ENCODE measurements at places on chromosomes 6 and 20.

DNA sequence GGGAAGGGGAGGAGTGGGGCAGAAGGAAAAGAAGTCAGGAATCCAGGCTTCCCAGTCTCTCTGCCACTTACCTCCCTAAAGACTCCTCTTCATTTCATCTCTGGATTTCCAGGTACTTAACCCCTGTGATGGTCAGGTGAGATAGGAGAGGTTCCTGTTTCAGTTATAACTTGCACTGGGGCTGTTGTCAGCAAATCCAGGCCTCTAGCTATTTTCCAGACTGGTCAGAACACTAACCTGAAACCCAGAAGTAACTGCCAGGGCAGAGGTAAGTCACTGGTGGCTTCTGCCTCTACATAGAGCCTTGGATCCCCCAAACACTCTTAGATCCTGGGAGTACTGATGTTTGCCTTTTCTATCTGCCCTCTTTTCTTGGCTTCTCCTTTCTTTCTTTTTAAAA, 233.5 kb upstream of the TAB2 start:
- no peak for DNase-seq

GRCh38 chr6:5367510-5367909, 106.2 kb downstream of the FARS2 start:
- no peak for DNase-seq

DNA sequence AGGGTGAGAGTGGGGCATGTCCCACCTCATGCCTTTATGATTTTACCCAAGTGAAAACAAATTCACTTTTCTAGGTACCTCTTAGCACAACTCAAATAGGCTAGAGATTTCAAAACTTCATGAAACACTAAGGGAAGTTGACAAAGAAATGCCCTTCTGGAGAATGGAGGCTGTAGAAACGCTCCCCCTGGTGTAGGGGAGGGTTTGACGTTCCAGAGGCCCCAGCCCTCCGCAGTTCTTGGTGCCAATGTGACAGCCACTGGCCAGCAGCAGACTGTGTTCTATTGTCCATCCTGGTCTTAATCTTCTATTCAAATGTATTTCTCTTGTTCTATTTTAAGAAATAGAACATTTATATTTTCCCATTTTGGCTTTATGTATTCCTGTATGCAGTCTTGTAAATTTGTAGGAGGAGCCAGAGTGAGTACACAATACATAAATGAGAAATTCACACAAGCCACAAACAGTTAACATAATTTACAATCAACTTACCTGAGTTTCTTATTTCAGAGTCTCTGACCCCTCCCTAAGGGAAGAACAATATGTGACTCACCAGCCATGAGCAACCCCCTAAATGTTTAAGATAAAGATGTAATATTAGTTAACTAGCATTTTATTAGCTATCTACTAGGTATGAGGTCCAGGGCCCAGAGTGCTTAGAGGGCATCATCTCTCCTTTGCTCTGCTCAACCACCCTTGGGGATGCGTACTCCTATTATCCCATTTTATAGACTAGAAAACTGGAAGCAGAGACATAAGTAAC, 8.8 kb upstream of the MUC21 start:
- DNase-seq = no peak

DNA sequence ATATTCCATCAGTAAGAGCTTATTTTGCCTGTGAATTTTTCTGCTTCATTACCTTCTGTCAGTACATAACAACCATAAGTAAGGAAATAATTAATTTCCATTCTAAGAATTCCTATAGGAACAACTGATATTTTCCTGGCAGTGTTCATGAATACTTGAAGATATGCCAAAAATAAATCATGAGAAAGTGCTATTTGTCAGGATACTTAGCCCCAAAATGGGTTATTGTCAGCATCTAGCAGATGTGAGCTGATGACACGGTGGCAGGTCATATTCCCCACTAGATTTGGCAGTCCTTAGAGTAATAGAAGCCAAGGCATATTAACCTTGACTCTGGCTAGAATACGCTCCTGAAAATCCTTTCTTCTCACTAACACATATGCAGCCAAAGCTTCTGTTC, 43.2 kb upstream of the CRISP1 start:
- no peak for DNase-seq

DNA sequence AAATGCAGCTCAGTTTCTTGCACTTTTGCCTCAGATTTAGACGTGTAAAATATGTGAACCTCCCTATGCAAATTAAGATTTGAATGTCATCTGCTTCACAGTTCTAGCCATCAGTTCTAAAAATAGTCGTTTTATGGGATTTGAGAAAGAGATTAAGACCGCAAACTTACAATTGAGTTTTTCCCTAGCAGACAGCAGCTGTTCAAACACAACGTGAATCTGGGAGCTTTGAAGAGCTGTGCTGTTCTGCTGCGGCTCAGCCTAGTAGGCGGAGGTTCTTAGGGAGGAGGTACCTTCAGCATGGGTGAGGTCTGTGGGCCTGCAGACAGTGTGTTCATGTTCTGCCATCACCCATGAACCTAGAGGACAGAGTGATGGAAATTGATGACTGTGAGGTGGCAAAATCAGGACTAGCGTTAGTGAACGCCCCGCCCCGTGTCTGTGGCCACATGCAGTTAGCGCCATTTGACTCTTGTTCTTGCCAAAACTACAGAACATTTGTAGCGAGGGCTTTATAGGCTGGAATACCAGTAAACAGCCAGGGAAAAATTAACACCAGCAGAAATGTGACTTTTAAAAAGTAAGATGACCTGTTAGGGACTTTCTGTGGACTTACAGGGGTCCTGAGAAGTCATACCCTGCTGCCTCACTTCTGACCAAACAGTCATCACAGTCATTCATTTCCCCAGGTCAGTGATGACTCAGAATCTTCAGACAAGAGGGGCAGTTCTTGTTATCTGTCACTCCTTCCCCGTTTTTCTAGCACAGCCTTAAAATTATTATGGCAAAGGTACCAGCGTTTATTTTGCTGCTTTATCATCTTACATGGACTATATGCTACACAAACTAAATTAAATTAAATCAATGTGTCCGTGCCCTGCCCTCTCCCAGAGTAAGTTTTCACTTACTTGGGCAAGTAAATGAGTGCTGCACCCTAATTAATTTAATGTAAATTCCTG, 84.3 kb upstream of the TMEM181 start:
- no peak for DNase-seq

DNA sequence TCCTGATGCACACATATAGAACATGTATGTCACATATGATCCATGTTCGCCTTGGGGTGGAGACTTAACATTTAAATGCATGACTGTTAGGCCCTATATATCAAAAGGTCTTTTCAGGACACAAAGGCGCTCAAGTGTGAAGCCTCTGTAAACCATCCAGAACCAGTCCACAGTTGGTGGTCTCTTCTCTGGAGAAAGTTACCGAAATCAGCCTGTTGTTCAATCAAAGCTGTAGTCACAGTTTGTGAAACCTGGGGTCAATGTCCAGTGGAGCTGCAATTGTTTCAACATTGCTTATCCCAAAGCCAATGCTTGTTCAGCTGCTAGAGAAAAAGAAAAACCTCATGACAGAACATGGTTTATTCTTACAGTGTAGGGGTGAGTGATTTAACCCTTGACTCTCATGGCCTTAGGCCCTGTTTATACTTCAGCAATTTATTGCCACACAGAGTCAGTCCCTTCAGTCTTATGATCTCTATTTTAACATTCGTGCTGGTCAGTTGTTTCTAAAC, 193.6 kb upstream of the CST7 start:
- no peak for DNase-seq

Data from fibroblast of the conjunctiva (primary cell).